ENCODE measurements at places on chromosomes 5 and 9.

GRCh38 chr5:6505416-6505755 is 56.7 kb downstream of the UBE2QL1 start:
- DNase-seq: no peak

GRCh38 chr9:125397736-125398135 is 136.1 kb downstream of the GAPVD1 start:
- peak; percentile 98 for DNase-seq

DNA sequence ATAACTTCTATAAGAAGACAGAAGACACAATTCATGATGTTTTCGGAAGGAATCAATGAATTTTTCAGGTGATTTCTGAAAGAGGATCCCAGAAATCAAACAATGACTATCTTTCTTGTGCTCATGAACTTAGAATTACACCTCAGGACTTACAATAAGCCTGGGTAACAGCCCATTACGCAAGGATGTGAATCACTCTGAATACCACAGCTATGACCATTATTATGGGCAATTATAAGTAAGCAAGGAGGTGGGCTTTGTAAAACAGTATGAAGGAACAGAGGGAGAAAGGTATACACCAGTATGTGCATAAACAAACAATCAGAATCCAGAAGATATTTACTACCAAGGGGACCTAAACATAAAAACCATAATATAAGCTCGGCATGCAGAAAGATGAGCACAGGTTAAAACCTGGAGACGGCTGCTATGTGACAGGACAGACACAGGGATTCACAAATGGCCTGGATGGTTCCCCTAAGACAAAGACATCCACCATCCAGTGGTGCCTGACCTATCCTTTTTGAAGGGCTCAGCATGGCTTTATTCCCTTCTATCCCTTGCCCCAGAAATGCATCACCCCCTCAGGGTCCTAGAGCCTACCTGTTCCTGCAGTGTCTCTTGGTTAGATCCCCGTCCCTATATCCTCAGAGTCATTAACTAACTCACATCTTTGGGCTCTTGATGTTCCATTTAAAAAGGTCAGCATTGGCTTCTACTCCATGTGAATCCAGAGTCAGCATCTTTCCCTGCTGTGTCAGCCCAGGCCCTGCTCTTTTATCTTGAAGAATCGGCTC is 21.8 kb upstream of the PPP2CA start:
- peak; percentile 17 for DNase-seq

GRCh38 chr9:108865037-108865436 is 3.0 kb downstream of the ACTL7A start:
- no peak for DNase-seq

- DNase-seq: no peak
Measured at GRCh38 chr9:111938427-111938800, 41.8 kb downstream of the UGCG start.
